GM23338 (cell line): ENCODE measurements at places on chromosomes 5 and 9. TPM values are rescaled to one million over a fixed set of nuclear protein-coding genes. Genes with fewer than 3 reads are reported as not detected.

Gene ZBTB5
- total RNA-seq: 19.5 and 20.3 TPM in 2 replicates

DNA sequence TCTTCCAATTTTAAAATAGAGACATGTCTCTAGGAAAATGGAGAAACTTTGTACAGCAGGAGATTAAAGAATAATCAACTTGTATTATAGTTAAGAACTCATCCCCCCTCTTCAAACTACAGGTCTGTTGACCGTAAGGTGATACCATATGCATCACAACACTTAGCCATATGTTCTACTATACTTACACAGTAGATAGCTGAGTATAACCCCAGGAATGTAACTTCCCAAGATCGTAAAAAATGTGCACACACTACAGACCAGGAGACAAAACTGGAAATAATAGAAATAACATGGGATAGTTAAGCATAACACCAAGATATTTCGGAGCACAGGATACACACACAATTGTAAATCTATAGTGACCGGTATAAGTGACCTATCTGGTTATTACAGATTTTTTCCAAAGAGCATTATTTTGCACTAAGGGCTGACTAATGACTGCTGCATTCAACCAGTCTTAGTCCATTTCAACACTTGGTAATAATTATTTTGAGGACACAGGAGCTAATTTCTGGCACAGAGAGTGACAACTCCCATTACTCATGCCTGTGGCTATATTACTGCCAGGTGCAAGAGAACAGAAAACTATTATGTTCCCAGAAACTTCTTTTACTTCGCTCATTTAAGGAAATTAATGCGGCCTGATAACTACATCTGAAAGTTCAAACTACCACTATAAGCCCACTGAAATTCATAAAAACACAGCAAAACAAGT lies 15.4 kb upstream of the ZNF622 start:
- no peak overlapping the region for H3K4me3 ChIP-seq
- H3K27me3 ChIP-seq: no peaks in the 10 kb centered on the region
- H3K4me1 ChIP-seq: no peaks in the 10 kb centered on the region

DNA sequence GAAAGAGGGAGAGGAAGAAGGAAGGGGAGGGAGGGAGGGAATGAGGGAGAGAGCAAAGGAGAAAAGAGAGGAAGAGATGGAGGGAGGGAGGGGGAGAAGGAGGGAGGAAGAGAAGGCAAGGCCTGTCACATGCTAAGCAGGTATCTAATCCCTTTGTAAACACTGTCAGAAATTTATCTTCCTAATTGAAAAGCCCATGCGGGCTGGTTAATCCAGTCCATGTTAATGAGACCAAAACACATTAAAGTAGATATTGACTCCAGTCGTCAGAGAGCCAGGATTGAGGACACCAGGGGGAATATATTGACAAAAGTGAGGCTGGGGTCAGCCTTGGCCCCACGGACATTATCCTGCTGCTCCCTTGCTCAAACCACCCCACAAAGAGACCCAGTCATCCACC lies 37.4 kb upstream of the ALDH1B1 start:
- H3K36me3 ChIP-seq: no peaks in the 10 kb centered on the region
- H3K27me3 ChIP-seq: no peaks in the 10 kb centered on the region
- no peaks in the 10 kb centered on the region for H3K4me1 ChIP-seq
- no peak for DNase-seq
- H3K4me3 ChIP-seq: no peak overlapping the region

Gene PTGS1
- total RNA-seq: 1.0 and 1.3 TPM in 2 replicates

- no peaks in the 10 kb centered on the region for H3K36me3 ChIP-seq
- no peak overlapping the region for H3K27ac ChIP-seq
- H3K27me3 ChIP-seq: no peaks in the 10 kb centered on the region
- no peak for DNase-seq
- no peaks in the 10 kb centered on the region for H3K4me1 ChIP-seq
Observed at GRCh38 chr5:174542037-174542436, 182.3 kb upstream of the MSX2 start.

GRCh38 chr9:113580041-113580953 lies 116.8 kb downstream of the RGS3 start:
- no peak overlapping the region for H3K27ac ChIP-seq
- no peaks in the 10 kb centered on the region for H3K27me3 ChIP-seq
- H3K4me3 ChIP-seq: no peak overlapping the region
- H3K36me3 ChIP-seq: no peaks in the 10 kb centered on the region

GRCh38 chr9:133684121-133684935 lies 48.2 kb downstream of the DBH start:
- H3K27me3 ChIP-seq: no peaks in the 10 kb centered on the region
- no peak overlapping the region for H3K4me3 ChIP-seq
- no peaks in the 10 kb centered on the region for H3K36me3 ChIP-seq
- no peak overlapping the region for H3K27ac ChIP-seq
- no peaks in the 10 kb centered on the region for H3K4me1 ChIP-seq

DNA sequence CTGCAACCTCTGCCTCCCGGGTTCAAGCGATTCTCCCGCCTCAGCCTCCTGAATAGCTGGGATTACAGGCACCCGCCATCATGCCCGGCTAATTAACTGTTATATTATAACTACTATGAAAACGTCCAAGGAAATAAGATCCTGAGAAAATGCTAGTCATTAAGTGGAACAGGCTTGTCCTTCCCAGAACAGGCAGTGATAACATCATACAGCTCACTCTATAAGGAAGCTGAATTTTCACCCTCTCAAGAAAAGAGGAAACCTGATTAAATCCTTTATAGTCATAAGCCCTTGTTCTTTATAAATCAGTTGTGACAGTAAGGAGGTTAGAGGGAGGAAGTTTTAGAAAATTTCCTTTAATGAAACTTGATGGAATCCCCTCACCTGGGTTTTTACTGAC lies 163.9 kb upstream of the CLINT1 start:
- H3K4me1 ChIP-seq: 0 out of 2 replicates have a peak, but pooled peaks cover 4% of the 10 kb centered on the region
- DNase-seq: no peak
- no peak overlapping the region for H3K4me3 ChIP-seq
- no peaks in the 10 kb centered on the region for H3K27me3 ChIP-seq
- H3K27ac ChIP-seq: no peak overlapping the region

DNA sequence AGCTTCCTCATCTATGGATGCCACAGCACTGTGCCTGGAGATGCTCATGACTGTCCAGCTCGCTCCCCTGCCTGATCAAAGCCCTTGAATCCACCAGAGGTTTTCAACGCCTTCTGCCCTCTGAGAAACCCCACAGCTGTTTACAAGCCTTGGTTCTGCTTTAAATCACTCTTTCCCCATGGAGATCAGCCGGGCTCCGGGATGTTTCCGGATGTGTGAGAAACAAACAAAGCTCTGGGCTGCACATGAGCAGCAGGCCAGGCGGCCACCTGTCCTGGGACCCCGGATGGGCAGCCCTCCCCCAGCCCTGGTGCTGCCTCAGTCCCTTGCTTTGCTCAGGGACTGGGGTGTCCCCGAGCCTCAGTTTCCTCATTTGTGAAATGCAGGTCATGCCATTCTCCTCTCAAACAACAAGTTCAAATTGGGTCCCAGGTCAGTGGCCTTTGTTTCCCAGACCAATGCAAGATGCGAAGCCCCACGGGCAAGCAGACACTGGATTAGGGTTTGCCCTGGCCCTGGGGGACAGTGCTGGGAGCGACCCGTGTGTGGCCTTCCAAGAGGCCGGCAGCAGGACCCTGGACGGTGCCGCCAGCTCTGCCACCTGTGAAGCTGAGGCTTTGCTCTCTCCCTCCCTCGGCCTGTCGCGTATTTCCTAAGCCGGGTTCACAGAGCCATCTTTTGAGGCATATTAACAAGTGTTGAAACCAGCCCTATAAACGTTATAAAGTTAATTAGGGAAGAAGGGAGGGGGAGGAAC lies 42.4 kb upstream of the PHYKPL start:
- H3K27me3 ChIP-seq: no peaks in the 10 kb centered on the region
- no peak for DNase-seq
- H3K36me3 ChIP-seq: no peaks in the 10 kb centered on the region
- no peak overlapping the region for H3K4me3 ChIP-seq

Gene TAF11L7
- total RNA-seq: not detected in 2 replicates

GRCh38 chr9:89414670-89415324 lies 83.1 kb downstream of the SEMA4D start:
- H3K4me1 ChIP-seq: peaks cover 30% of the 10 kb centered on the region
- no peaks in the 10 kb centered on the region for H3K27me3 ChIP-seq
- no peaks in the 10 kb centered on the region for H3K36me3 ChIP-seq
- H3K4me3 ChIP-seq: no peak overlapping the region
- no peak overlapping the region; the same call in 1 of the 2 replicates for H3K27ac ChIP-seq
- no peak for DNase-seq

- H3K4me1 ChIP-seq: peaks cover 51% of the 10 kb centered on the region
- no peaks in the 10 kb centered on the region for H3K27me3 ChIP-seq
- DNase-seq: no peak
- H3K36me3 ChIP-seq: peaks cover 20% of the 10 kb centered on the region; the same call in 1 of the 2 replicates
- H3K27ac ChIP-seq: no peak overlapping the region
- H3K4me3 ChIP-seq: no peak overlapping the region
Observed at GRCh38 chr9:106963684-106964083, 100.7 kb downstream of the ZNF462 start.
